ENCODE measurements at places on chromosomes 12 and 14.

GRCh38 chr14:61620130-61620946 is 75.0 kb upstream of the HIF1A start:
- DNase-seq = no peak

GRCh38 chr12:51905471-51906429 is 1.6 kb upstream of the ACVRL1 start:
- peak; percentile 40 for DNase-seq

DNA sequence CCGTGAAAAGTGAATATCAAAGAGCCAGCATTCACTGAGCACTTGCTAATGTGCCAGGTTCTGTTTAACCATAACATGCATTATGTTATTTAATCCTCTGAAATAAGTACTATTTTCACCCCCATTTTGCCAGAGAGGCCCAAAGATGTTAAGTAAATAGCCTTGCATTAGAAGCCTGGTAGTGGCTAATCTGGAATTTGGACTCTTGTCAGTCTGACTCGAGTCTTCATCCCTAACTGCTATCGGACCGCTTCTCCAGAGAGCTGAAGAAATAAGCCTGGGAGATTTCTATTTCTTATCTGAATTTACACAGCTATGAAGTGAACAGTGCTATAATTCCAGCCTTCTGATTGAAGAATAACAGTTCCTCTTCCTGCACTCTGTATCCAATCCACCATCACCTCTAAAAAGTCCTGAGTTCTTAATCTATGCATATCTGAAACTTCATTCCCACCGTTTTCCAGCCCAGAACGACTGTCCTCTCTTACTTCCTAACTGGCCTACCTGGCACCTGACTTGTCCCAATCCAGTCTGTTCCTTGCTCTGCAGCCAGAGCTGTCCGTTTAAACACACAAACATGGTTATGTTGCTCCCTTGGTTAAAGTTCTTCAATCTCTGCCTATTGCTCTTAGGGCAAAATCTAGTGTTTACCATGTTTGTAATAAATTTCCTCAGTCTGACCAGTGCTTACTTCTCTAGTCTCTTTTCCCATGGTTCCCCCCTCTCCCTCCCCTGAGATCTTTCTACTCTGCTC is 2.3 kb downstream of the POLR3B start:
- DNase-seq = no peak

GRCh38 chr14:76940021-76940760 is 88.3 kb downstream of the IRF2BPL start:
- no peak for DNase-seq

Data from left lung (tissue), 14 donors.